Chondrocyte (in vitro differentiated cells): ENCODE measurements at places on chromosomes 12 and 14. TPM values are rescaled to one million over a fixed set of nuclear protein-coding genes. Genes with fewer than 3 reads are reported as not detected.

- no peaks in the 10 kb centered on the region for H3K27me3 ChIP-seq
- no peak for DNase-seq
- H3K4me1 ChIP-seq: no peaks in the 10 kb centered on the region
- no peak overlapping the region for H3K4me3 ChIP-seq
Observed at GRCh38 chr14:76208340-76208739, 56.6 kb downstream of the GPATCH2L start.

DNA sequence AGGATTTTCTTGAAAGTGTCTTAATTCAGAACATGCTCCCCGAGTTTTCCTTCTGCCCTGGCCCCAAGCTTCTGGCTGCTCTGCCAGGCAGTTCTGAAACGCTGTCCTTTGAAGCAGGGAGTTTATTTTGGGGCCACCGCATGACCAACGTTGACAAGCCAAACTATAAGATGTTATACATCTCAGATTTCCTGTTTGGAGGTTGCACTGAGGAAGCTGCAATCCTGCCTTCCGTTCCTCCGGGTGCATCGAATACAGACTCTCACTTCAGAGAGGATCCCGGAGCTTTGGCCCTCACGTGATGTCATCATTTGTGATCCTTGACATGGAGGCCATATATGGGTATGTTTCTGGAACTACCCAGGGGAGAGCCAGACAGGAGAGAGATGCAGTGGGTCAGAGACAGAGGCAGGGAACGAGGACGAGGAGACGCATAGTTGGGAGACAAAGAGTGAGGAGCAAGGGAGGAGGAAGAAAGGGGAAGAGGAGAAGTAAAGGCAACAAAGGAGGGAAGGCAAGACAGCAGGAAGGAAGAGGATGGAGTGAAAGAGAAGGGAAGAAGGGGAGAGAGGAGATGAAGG lies at the start of gene ASB2:
TSS of gene ASB2 (minus strand) at position 94 of the 581 bp plus-strand sequence. CDS start 12,031 bp downstream, outside the sequence.
- peaks cover 32% of the 10 kb centered on the region for H3K27me3 ChIP-seq
- DNase-seq: no peak
- peaks cover 24% of the 10 kb centered on the region for H3K4me1 ChIP-seq
- H3K4me3 ChIP-seq: peak within 1 kb of the TSS; percentile 17
- no peak within 1 kb of the TSS for H3K27ac ChIP-seq
- H3K36me3 ChIP-seq: peaks cover 2% of the 10 kb centered on the region

- DNase-seq: no peak
- peaks cover 59% of the 10 kb centered on the region for H3K4me1 ChIP-seq
- peaks cover 22% of the 10 kb centered on the region for H3K36me3 ChIP-seq
- no peak overlapping the region for H3K4me3 ChIP-seq
Observed at GRCh38 chr12:24861766-24862540, 86.9 kb downstream of the BCAT1 start.

DNA sequence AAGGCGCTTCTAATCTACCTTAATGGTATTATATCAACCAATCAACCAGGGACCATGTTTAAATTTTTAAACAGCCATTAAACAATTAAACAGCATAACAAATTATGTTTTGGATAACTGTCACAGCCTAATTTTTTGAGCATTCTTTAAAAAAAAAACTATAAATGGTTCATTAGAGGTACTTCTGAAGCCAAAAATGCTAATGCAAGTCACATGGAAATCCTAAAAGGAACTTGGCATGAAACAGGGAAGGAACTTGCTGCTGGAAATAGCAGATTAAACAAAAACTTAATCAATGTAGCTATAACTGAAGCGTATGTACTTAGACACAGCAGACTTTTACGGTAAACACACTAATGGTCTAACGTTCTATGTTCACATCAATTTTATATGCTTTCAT lies 190.2 kb upstream of the BTG1 start:
- H3K4me1 ChIP-seq: peaks cover 10% of the 10 kb centered on the region
- no peaks in the 10 kb centered on the region for H3K27me3 ChIP-seq
- no peak overlapping the region for H3K27ac ChIP-seq
- no peak overlapping the region for H3K4me3 ChIP-seq

DNA sequence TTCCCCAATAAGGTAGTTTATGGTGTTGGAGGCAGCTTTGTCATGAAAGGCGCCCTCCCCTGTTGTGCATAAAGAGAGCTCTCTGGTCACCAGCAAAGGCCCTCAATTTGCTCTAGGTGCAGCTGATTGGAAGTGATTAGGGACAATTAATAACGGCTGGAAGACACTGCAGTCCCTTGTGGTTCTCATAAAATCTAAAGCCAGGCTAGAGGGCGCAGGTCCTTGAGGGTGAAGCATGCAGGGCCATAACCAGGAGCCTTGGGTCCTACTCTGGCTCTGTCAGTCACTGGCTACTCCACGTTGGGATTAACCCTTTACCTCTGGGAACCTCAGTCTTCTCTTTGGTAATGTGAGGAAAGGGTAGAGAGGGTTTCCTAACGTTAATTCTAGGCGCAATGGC lies 1.9 kb downstream of the DAAM1 start:
- H3K36me3 ChIP-seq: no peaks in the 10 kb centered on the region
- no peak for DNase-seq
- H3K27ac ChIP-seq: peak overlapping the region; percentile 86
- H3K27me3 ChIP-seq: peaks cover 6% of the 10 kb centered on the region
- H3K4me1 ChIP-seq: peaks cover 25% of the 10 kb centered on the region

GRCh38 chr12:9673404-9674225 lies 4.1 kb downstream of the CLEC2D start:
- H3K27ac ChIP-seq: peak overlapping the region; percentile 89
- no peaks in the 10 kb centered on the region for H3K27me3 ChIP-seq
- peaks cover 17% of the 10 kb centered on the region for H3K4me1 ChIP-seq
- peaks cover 5% of the 10 kb centered on the region for H3K36me3 ChIP-seq

DNA sequence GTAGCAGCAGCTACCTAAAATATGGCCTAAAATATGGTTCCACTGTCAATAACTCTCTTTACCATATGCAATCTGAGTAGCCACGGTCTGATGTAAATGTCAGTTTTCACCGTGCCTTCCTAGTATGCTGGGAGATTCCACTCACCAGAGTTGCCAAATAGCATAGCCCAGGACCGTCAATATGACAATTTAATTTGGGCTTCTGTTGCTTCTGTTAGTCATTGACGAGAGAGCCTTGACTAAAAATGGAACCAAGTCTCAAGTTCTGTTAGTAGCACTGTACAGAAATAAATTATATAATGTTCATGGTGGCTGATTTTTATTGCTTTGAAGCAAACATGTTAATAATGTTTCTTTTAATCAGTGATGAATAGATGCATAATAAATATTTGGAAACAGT lies 348.4 kb downstream of the BCAT1 start:
- H3K4me3 ChIP-seq: no peak overlapping the region
- peak overlapping the region; percentile 85 for H3K27ac ChIP-seq
- no peak for DNase-seq

- H3K27me3 ChIP-seq: peaks cover 36% of the 10 kb centered on the region
- H3K4me1 ChIP-seq: peaks cover 10% of the 10 kb centered on the region
- peak overlapping the region; percentile 56 for H3K4me3 ChIP-seq
- peak; percentile 90 for DNase-seq
Observed at GRCh38 chr12:49296836-49297694, 2.1 kb downstream of the PRPH start.

DNA sequence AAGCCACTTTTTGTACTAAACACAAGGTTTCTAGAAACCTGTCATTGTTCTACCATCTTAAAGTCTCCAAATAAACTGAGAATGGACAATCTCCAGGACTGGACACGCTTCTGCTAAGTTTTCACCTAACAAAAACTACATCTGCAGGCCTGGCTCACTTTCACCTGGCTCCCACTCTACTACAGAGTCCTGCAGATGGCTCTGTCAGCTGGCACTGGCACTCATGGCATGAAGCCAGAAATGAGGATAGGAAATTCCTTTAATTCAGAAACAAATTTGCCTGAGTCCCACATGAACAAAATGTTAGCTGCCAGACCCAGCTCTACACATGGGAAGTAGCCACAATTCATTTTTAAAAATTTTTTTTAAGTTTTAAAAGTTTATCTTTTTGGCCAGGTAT lies 42.1 kb downstream of the STXBP6 start:
- H3K27ac ChIP-seq: no peak overlapping the region
- H3K4me1 ChIP-seq: peaks cover 43% of the 10 kb centered on the region
- H3K27me3 ChIP-seq: no peaks in the 10 kb centered on the region
- DNase-seq: no peak
- H3K36me3 ChIP-seq: no peaks in the 10 kb centered on the region
- H3K4me3 ChIP-seq: no peak overlapping the region

GRCh38 chr14:72178517-72178916 lies 246.3 kb downstream of the RGS6 start:
- no peaks in the 10 kb centered on the region for H3K4me1 ChIP-seq
- DNase-seq: no peak
- H3K36me3 ChIP-seq: no peaks in the 10 kb centered on the region
- H3K27me3 ChIP-seq: peaks cover 2% of the 10 kb centered on the region
- no peak overlapping the region for H3K27ac ChIP-seq
- no peak overlapping the region for H3K4me3 ChIP-seq

- peak overlapping the region; percentile 12 for H3K27ac ChIP-seq
- H3K4me3 ChIP-seq: no peak overlapping the region
- DNase-seq: peak; percentile 80
- peaks cover 8% of the 10 kb centered on the region for H3K4me1 ChIP-seq
- no peaks in the 10 kb centered on the region for H3K36me3 ChIP-seq
Observed at GRCh38 chr14:104136472-104137296, 1.7 kb upstream of the KIF26A start.

GRCh38 chr14:100468557-100468956 lies 118.7 kb downstream of the BEGAIN start:
- peaks cover 6% of the 10 kb centered on the region for H3K36me3 ChIP-seq
- no peak overlapping the region for H3K27ac ChIP-seq
- H3K4me3 ChIP-seq: no peak overlapping the region
- no peaks in the 10 kb centered on the region for H3K27me3 ChIP-seq
- H3K4me1 ChIP-seq: peaks cover 32% of the 10 kb centered on the region

DNA sequence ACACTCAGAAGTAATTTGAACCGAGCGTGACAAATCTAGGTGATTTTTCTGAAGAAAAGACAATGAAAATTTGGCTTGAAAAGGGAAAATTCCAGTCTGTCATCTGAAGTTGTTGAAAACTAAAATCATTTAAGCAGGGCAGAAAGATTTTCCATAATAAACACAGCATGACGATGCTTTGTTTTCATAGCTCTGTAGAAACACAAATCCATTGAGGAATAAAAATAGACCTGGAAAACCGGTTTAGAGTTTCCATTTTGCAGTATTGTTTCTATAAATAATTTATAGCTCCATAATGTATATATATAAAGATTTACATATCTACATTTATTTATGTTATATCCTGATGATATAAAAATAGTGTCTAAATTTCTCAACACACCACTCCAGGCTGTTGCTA lies 1918.5 kb upstream of the FLRT2 start:
- no peaks in the 10 kb centered on the region for H3K27me3 ChIP-seq
- H3K4me3 ChIP-seq: no peak overlapping the region
- no peaks in the 10 kb centered on the region for H3K36me3 ChIP-seq

- H3K4me1 ChIP-seq: peaks cover 20% of the 10 kb centered on the region
- H3K27me3 ChIP-seq: no peaks in the 10 kb centered on the region
- peak overlapping the region; percentile 97 for H3K27ac ChIP-seq
- DNase-seq: no peak
Observed at GRCh38 chr12:25194722-25195055, 271 bp downstream of the DNAI7 start.

- no peaks in the 10 kb centered on the region for H3K27me3 ChIP-seq
- peak overlapping the region; percentile 50 for H3K27ac ChIP-seq
- no peaks in the 10 kb centered on the region for H3K36me3 ChIP-seq
- H3K4me3 ChIP-seq: peak overlapping the region; percentile 99
- peaks cover 53% of the 10 kb centered on the region for H3K4me1 ChIP-seq
Observed at GRCh38 chr12:110744151-110744571, 1.5 kb upstream of the PPP1CC start.

- no peaks in the 10 kb centered on the region for H3K4me1 ChIP-seq
- H3K27ac ChIP-seq: no peak overlapping the region
- H3K36me3 ChIP-seq: peaks cover 3% of the 10 kb centered on the region
- no peak for DNase-seq
- no peak overlapping the region for H3K4me3 ChIP-seq
Observed at GRCh38 chr14:93023802-93024434, 91.8 kb downstream of the ITPK1 start.

- peak overlapping the region; percentile 36 for H3K27ac ChIP-seq
- no peaks in the 10 kb centered on the region for H3K36me3 ChIP-seq
- no peak overlapping the region for H3K4me3 ChIP-seq
- DNase-seq: no peak
- peaks cover 40% of the 10 kb centered on the region for H3K4me1 ChIP-seq
Observed at GRCh38 chr12:77845831-77846230, 15.1 kb downstream of the NAV3 start.

- H3K27me3 ChIP-seq: peaks cover 28% of the 10 kb centered on the region
- peak; percentile 55 for DNase-seq
- no peak overlapping the region for H3K27ac ChIP-seq
- H3K36me3 ChIP-seq: no peaks in the 10 kb centered on the region
- H3K4me1 ChIP-seq: no peaks in the 10 kb centered on the region
Observed at GRCh38 chr14:23442721-23443356, 7.4 kb upstream of the MYH7 start.

- peak; percentile 72 for DNase-seq
- no peak overlapping the region for H3K4me3 ChIP-seq
- no peaks in the 10 kb centered on the region for H3K36me3 ChIP-seq
- H3K27me3 ChIP-seq: no peaks in the 10 kb centered on the region
- no peaks in the 10 kb centered on the region for H3K4me1 ChIP-seq
Observed at GRCh38 chr14:105666420-105666819, 140.0 kb downstream of the TMEM121 start.

- no peaks in the 10 kb centered on the region for H3K27me3 ChIP-seq
- H3K4me1 ChIP-seq: no peaks in the 10 kb centered on the region
- H3K36me3 ChIP-seq: no peaks in the 10 kb centered on the region
- H3K4me3 ChIP-seq: no peak overlapping the region
- H3K27ac ChIP-seq: no peak overlapping the region
Observed at GRCh38 chr14:78135450-78135891, 34.7 kb upstream of the NRXN3 start.

- H3K4me1 ChIP-seq: peaks cover 7% of the 10 kb centered on the region
- H3K36me3 ChIP-seq: no peaks in the 10 kb centered on the region
- H3K27ac ChIP-seq: no peak overlapping the region
- no peaks in the 10 kb centered on the region for H3K27me3 ChIP-seq
- DNase-seq: no peak
- H3K4me3 ChIP-seq: no peak overlapping the region
Observed at GRCh38 chr12:20205854-20206253, 162.5 kb upstream of the PDE3A start.

- H3K27ac ChIP-seq: peak overlapping the region; percentile 94
- peak overlapping the region; percentile 95 for H3K4me3 ChIP-seq
- DNase-seq: no peak
- H3K27me3 ChIP-seq: no peaks in the 10 kb centered on the region
Observed at GRCh38 chr12:42326541-42327226, 717 bp downstream of the PPHLN1 start.

OVCH1 gene
- 0.20 to 0.89 TPM (median 0.72 TPM) in 3 replicates for total RNA-seq

DPF3 gene
- 1.1 to 2.3 TPM (median 1.1 TPM) in 3 replicates for total RNA-seq

SPIC gene
- total RNA-seq: not detected in 3 replicates

MLF2 gene
- total RNA-seq: 161 to 172 TPM (median 163 TPM) in 3 replicates

PRKD1 gene
- total RNA-seq: 10.1 to 14.5 TPM (median 11.1 TPM) in 3 replicates

ESPL1 gene
- 4.0 to 5.5 TPM (median 4.8 TPM) in 3 replicates for total RNA-seq

LMO3 gene
- 0.31 to 0.57 TPM in 2 of 3 replicates, not detected in the other for total RNA-seq

CEP170B gene
- 31.7 to 39.6 TPM (median 39.2 TPM) in 3 replicates for total RNA-seq

KCNC2 gene
- not detected in 3 replicates for total RNA-seq

COX8C gene
- not detected in 3 replicates for total RNA-seq

LHX5 gene
- not detected in 3 replicates for total RNA-seq

TCL1B gene
- not detected in 3 replicates for total RNA-seq

PCNX1 gene
- 54.3 to 69.5 TPM (median 62.4 TPM) in 3 replicates for total RNA-seq

KRT86 gene
- total RNA-seq: 0.44 to 0.92 TPM (median 0.67 TPM) in 3 replicates

GARIN6 gene
- total RNA-seq: not detected in 3 replicates

RBP5 gene
- not detected in 3 replicates for total RNA-seq

ARMH4 gene
- total RNA-seq: 22.7 to 30.4 TPM (median 23.3 TPM) in 3 replicates

PPP4R4 gene
- total RNA-seq: 0.22 TPM in 1 of 3 replicates, not detected in the others

CISTR gene
- total RNA-seq: not detected in 3 replicates
